ENCODE measurements at places on chromosomes 7 and 10.

DNA sequence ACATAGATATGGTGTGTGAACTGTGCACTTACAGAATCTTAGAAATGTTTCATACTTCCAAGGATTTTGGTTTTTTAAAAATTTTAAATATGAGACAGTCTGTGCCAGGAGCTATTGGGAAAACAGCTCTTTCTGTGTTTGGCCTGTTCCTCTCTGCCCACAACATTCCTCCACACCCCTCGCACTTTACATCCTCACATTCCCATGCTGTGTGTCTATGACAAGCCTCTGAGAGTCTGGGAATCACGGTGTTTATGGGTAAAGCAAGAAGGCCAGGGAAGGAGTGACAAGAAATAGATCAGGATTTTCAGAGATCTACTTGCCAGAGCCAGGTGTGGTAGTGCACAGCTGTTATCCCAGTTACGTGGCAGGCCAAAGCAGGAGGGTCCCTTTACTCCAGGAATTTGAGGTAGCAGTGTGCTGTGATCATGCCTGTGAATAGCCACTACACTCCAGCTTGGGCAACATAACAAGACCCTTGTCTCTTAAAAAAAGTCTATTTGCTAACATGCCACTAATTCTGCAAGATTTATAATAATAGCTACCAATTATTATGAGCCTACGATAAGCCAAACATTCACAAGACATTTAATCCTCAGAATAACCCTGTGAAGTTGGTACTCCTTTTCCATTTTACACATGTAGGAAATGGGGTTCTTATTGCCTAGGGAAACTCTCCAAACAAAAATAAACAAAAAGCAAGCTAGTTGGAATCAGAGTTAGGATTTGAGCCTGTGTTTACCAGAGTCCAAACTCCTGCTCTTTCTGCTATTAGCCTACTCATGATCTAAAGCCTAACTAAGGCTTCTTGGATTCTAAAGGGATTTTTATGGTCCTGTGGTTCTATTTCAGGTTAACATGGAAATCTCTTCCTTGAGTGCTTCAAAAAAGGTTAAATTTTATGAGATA is 168.3 kb upstream of the SP8 start:
- no peak for DNase-seq

DNA sequence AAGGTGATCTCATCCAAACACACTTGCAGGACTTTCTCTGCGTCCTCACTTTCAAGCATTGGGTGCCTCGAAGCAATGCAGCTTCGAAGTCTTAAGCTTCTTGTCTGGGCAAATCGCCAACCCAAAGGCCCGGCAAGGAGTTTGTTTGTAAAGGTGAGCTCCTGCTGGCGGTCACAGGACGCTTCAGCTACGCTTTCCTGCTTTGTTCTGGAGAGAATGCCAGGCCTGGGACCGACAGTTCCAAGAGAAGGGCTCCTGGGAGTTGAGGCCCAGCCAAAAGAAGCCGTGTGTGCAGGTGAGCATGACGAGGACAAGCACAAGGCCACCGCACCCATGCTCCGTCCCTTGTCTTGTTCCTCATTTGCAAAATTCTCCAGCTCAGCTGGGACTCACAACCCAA is 106.6 kb upstream of the DOCK1 start:
- DNase-seq, result no peak

- no peak for DNase-seq
These were observed 24.4 kb upstream of the SRI start for GRCh38 chr7:88244258-88244657.

DNA sequence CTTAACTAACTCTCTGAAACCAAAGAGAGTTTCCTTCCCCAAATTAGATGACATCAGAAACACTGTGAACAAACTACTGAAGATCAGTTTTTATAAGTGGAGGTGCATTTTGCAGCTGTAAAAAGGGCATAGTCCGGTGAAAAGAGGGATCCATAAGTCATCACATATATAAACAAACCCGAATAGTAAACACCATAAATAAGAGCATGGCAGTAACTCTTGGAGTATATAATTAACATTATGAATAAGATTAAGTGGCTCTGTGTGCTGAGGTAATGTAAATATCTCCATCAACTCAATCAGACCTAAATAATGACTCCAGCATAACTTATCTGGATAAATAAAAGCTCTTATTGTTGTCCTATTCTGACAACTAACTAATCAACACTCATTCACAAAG is 43.0 kb upstream of the SHTN1 start:
- no peak for DNase-seq

GRCh38 chr10:98536551-98536950 is 89.8 kb upstream of the HPS1 start:
- no peak for DNase-seq

DNA sequence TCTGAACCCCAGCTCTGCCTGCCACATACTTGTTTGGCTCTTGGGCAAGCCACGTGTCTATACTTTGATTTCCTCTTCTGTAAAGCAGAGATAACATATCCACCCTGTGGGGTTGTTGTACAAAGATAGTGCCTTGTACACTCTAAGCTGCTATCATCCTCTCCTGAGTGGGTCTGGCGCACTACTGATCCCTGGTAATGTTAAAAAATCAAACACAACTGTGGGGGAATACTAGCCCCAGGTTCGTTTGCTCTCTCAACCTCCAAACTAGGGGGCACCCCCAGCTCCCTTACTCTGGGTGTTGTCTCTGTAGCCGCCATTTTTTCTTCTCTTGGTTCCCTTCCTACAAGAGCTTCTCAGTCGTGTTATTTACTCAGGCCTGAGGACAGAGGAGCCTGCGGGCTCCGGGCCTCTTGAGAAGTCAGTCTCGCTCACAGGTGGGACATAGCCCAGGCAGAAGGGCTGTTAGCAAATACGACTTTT is 1.0 kb downstream of the POLM start:
- DNase-seq, result no peak

DNA sequence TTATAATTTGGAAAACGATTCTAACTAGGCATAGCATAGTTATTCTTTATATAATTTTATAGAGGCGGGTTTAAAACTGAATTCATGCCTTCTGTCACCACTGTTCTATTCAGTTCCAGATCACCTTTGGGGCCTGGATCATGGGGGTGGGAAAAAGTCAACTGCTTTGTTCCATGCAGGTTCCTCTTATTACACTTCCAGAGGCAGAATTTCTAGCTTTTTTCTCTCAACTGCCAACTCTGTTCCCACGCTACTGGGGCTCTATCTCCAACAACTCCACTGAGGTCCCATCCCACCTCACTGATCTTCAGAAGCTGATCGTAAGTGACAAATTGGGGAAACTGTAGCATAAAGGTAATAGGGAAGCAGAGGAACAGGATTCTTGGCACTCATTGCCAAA is 283.6 kb upstream of the IMMP2L start:
- no peak for DNase-seq

GRCh38 chr7:4100691-4101090 is 581.4 kb upstream of the FOXK1 start:
- DNase-seq, result no peak

All from stimulated activated CD4-positive, alpha-beta T cell treated with anti-CD3 and anti-CD28 coated beads, Interleukin-15, amount 100 ng/mL, for 1 hour (primary cell).